ENCODE measurements at places on chromosomes 12 and 14.

GRCh38 chr12:15772405-15773018, 16.7 kb downstream of the EPS8 start:
- peak; percentile 9 for DNase-seq

GRCh38 chr12:70379846-70380245, 13.8 kb downstream of the KCNMB4 start:
- peak; percentile 19 for DNase-seq

DNA sequence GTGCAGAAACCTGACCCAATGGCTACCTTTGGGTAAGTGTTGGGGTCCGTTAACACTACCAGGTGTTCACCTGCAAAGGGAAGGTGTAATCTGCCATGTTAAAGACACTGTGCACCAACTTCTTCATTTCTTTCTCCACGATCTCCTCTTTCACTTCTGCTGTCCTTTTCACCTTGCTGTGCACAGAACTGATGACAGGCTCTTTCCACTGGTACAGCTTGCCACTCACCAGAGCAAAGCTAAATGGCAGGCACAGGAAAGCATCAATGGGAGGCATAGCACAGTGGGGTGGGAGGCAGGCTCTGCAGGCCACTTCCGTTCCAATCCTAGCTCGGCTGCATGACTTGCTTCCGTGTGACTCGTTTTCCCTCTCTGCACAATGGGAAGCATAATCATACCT, 2.6 kb upstream of the C12orf76 start:
- DNase-seq, result no peak

DNA sequence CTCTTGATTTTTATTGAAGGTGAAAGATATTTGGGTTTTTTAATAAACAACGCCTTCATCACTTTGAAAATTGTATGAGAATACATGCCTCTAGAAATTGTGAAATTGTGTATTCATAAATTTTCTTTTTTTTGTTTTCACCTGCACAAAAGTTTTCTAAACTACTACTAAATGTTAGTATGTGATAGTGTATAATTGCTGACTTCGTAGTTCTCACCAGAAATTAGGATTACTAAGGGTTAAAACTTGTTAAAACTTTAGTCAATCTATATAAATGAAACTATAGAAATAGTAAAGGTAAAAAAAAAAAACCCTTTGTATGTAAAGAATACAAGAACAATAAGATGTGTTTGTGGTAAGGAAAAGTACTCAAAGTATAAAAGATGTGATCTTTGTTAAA, 496.5 kb upstream of the ATP2B1 start:
- DNase-seq, result no peak

DNA sequence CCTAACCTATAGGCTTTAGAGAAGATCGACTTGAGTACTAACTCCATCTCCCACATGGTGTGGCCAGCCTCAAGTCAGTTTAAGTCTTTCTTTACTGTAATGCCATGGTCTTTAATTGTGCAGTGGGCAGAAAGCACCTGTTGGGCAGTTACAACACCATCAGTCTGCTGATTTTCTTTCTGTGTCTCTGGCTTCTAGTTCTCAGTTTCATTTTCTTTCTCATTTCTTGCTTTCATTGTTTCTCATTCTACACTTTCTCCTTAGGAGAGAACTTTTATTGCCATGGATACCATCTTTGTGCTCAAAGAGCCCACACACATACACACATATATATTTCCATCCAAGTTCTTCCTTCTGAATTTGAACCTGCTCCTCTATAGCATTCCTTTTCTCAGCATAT, 96.1 kb upstream of the SLC16A7 start:
- no peak for DNase-seq

- peak; percentile 82 for DNase-seq
Observed at GRCh38 chr12:55188974-55189556, 31.8 kb upstream of the OR10A7 start.

DNA sequence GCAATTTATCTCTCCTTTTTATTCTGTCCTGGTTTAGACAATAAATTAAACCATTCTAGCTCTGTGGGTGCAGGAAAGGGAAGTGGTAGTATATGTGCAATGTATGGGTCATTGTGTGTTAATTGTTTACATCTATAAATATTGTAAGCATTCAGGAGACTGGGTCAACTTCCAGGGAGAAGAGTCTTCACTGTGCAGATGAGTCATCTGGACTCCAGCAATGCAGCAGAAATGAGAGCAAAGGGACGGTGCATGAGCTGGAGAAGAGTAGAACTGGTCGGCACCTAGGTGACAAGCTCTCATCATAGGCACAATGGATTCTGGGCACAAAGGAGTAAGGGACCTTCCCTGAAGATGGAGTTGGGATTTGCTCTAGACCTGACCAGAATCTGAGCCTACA, 211.1 kb upstream of the DAAM1 start:
- no peak for DNase-seq

- DNase-seq, result no peak
Observed at GRCh38 chr12:107442326-107442987, 243.1 kb upstream of the PWP1 start.
